ENCODE measurements at places on chromosomes 12 and 14.

- DNase-seq, result no peak
- H3K4me1 ChIP-seq, result no peaks in the 10 kb centered on the region
- H3K27me3 ChIP-seq, result no peaks in the 10 kb centered on the region
- no peaks in the 10 kb centered on the region for H3K36me3 ChIP-seq
- no peak overlapping the region for H3K27ac ChIP-seq
Observed at GRCh38 chr14:36716614-36717184, 55.0 kb downstream of the PAX9 start.

- H3K4me3 ChIP-seq, result peak within 1 kb of the TSS; percentile 90
- H3K27ac ChIP-seq, result peak within 1 kb of the TSS; percentile 95
- H3K27me3 ChIP-seq, result no peaks in the 10 kb centered on the region
- H3K4me1 ChIP-seq, result peaks cover 16% of the 10 kb centered on the region
- H3K36me3 ChIP-seq, result no peaks in the 10 kb centered on the region
Observed at GRCh38 chr12:42238240-42239140, at the start of gene YAF2. Gene YAF2, minus strand, starts transcription at chr12:42238248. Its CDS starts 68 bp downstream, at chr12:42238180.

- H3K27me3 ChIP-seq, result no peaks in the 10 kb centered on the region
- H3K27ac ChIP-seq, result peak overlapping the region; percentile 7
- H3K4me3 ChIP-seq, result no peak overlapping the region
- H3K4me1 ChIP-seq, result peaks cover 23% of the 10 kb centered on the region
- H3K36me3 ChIP-seq, result peaks cover 36% of the 10 kb centered on the region
Observed at GRCh38 chr14:71525663-71526221, 406.5 kb upstream of the RGS6 start.

DNA sequence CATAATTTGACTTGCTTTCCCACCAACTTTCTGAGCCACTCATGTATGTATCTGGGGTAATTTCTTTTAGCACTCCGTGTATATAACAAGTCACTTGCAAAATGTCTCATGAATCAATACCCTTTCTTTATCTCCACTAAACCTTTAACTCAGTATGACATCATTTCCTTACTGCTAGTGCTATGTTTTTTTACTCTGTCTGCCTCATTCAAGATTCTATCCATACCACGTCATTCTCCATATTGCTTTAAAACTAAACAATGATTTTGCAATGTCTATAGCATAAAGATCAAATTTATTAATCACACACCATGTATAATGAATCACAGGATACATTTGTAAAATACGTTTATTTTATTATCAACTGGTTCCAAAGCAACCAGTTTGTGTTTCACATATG lies 178.2 kb downstream of the PIK3C2G start:
- no peaks in the 10 kb centered on the region for H3K4me1 ChIP-seq
- DNase-seq, result no peak
- H3K27ac ChIP-seq, result no peak overlapping the region
- no peak overlapping the region for H3K4me3 ChIP-seq
- no peaks in the 10 kb centered on the region for H3K36me3 ChIP-seq

DNA sequence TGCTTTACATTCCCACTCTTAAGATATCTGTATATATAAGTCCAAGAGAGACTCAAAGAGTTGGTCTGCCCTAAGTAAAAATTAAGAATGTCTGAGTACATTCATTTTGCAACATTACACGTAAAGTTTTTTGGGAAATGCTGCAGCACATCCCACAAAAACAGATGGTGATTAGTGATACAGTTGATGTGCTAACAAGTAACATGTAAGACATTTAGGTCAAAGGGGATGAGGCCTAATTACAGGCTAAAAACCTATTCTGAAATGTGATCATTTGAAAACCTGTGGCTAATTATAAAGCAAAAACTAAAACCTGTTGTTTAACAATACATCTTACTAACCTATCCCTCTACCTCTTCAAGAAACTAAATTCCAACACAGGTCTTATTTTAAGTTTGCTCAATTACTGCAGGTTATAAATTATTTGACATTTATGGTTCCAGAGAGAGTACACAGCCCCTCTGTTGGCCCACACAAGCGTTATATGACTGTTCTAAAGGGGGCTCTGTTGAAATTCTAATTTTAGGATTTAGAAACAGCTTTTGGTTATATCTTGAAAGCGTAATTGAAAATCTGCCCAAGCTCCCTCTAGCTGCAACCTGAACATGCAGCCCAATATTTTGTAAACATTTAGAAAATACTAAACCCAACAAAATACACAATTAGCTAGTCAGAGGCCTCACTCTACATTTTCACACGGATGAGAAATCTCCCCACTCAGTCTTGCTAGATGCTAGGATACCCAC lies 42.9 kb downstream of the BRAP start:
- H3K4me1 ChIP-seq, result no peaks in the 10 kb centered on the region
- DNase-seq, result no peak
- no peaks in the 10 kb centered on the region for H3K27me3 ChIP-seq
- H3K4me3 ChIP-seq, result no peak overlapping the region
- H3K36me3 ChIP-seq, result peaks cover 19% of the 10 kb centered on the region
- H3K27ac ChIP-seq, result peak overlapping the region; percentile 43

GRCh38 chr14:103729496-103730448 lies 14.2 kb downstream of the ZFYVE21 start:
- no peak overlapping the region for H3K4me3 ChIP-seq
- no peak overlapping the region for H3K27ac ChIP-seq
- peaks cover 10% of the 10 kb centered on the region for H3K36me3 ChIP-seq
- H3K4me1 ChIP-seq, result no peaks in the 10 kb centered on the region

DNA sequence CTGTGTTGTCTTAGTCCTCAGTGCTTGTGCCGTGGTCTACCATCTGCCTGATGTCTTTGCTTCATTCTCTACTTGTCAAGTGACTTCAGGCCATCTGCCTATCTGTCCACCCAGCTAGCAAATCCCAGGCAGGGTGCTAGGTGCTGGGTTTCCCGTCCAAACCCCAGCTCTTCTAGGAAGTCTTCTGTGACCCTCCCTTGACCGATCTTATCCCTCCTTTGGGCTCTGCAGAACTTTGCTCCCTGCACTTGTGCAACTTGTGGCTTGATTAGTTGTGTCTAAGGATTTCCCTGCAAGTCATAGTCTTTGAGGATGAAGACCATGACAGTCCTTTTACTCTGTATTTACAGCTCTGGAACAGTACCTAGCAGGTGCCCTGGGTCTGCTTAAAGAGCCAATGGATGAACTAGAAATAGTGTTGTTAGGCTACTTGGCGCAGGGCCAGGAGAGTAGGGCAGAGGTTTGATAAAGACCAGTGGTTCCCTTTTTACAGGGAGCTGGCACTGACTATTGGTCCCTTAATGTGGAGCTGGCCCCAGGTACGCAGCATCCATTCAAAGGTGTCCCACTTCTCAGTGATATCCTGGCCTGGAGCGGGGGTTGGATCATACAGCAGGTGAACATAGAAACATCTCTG lies 60.1 kb downstream of the ADCK1 start:
- peaks cover 23% of the 10 kb centered on the region for H3K36me3 ChIP-seq
- no peak for DNase-seq
- H3K27me3 ChIP-seq, result no peaks in the 10 kb centered on the region
- H3K4me3 ChIP-seq, result no peak overlapping the region
- peaks cover 7% of the 10 kb centered on the region for H3K4me1 ChIP-seq
- H3K27ac ChIP-seq, result no peak overlapping the region

GRCh38 chr12:116524311-116524710 lies 34.9 kb upstream of the MAP1LC3B2 start:
- no peak overlapping the region for H3K27ac ChIP-seq
- DNase-seq, result no peak
- peaks cover 10% of the 10 kb centered on the region for H3K4me1 ChIP-seq
- H3K27me3 ChIP-seq, result no peaks in the 10 kb centered on the region
- no peak overlapping the region for H3K4me3 ChIP-seq
- no peaks in the 10 kb centered on the region for H3K36me3 ChIP-seq

GRCh38 chr14:50783563-50783962 lies 47.4 kb downstream of the NIN start:
- H3K27ac ChIP-seq, result peak overlapping the region; percentile 71
- H3K36me3 ChIP-seq, result peaks cover 3% of the 10 kb centered on the region
- no peaks in the 10 kb centered on the region for H3K27me3 ChIP-seq
- no peak for DNase-seq

DNA sequence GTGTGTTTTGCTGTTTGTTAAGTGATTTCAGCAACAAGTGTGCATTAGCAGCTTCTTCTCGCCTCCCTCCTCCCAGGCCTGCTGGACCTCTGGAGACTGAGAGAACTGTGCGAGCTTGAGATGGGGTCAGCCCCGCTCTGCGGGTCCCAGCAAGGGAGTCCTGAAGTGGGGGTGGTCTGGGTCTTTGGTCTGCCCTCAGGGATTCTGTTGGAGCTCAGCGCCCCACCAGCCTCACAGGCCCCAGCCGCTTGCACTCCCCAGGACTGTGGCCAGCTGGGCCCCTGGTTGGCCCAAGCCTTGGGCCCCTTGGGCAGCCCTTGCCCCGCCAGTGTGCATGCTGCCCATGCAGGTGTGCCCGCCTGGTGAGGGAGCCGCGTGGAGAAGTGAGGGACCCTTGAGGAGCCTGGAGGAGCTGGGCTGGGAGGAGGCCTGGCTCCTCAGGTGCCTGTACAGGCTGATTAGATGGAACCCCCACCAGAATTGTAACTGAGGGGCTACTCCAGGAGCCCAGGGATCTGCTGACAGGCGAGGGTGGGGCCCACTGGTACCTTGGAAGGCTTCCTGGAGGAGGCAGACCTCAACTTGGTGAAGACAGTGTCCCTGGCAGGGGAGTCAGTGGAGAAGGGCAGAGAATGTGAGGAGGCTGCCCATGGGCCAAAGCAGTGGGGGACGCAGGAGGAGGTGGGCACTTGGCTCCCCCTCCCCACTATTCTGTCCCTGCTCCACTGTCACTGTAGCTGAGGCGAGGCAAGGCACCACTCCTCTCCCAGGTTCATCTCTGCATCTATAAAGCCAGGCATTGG lies 56.7 kb downstream of the BEGAIN start:
- no peaks in the 10 kb centered on the region for H3K4me1 ChIP-seq
- no peak overlapping the region for H3K27ac ChIP-seq
- no peak overlapping the region for H3K4me3 ChIP-seq
- no peaks in the 10 kb centered on the region for H3K36me3 ChIP-seq
- DNase-seq, result no peak

DNA sequence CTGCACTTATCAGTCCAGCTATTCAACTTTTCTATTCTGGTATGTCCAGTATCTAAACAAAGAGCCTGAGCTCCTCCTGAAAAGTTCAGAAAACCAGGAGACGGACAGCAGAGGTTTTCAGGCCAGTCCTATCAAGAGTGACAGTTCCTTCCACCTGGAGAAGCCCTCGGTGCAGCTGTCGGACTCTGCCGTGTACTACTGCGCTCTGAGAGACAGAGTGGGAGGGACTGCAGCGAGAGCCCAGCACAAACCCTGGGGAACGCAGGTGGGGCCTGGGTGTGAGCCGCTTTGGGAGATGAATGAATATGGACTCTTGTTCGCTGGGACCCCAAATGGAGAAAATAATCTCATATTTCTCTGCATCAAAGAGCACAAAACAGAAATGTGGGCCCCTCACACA lies 329.8 kb upstream of the OR4E1 start:
- DNase-seq, result no peak
- no peak overlapping the region for H3K4me3 ChIP-seq
- H3K36me3 ChIP-seq, result no peaks in the 10 kb centered on the region
- peaks cover 6% of the 10 kb centered on the region for H3K27me3 ChIP-seq

DNA sequence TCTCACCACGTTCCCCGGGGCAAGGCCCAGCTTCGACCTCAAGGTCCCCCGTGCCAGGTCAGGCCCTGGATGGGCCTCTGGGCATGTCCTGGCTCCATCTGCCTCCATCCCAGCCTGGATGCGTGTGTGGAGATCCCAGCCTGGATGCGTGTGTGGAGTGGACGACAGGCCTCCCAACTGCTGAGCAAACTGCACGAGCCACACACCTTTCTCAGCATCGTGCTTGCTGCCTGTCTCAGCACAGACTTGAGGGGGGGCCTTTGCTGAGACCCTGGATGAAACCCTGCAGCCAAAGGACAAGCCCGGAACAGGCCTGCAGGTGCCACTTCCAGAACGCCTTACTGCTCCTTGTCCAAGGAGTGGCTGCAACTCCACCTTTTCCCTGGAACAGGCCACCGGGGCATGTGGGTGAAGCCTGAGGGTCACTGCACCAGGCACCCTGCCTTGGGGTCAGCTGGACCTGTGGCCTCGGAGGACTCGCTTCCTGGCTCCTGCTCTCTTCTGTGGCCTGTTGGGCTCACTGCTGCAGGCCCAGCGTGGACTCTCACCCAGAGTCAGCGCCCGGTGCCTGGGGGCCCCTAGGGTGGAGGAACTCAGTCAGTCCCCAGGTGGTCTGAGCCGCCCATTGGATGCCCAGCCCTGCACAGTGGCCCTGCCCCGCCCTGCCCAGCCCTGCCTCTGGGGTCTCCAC lies 176.0 kb downstream of the KIF26A start:
- DNase-seq, result no peak
- peaks cover 3% of the 10 kb centered on the region for H3K27me3 ChIP-seq
- no peaks in the 10 kb centered on the region for H3K36me3 ChIP-seq
- H3K4me1 ChIP-seq, result no peaks in the 10 kb centered on the region

DNA sequence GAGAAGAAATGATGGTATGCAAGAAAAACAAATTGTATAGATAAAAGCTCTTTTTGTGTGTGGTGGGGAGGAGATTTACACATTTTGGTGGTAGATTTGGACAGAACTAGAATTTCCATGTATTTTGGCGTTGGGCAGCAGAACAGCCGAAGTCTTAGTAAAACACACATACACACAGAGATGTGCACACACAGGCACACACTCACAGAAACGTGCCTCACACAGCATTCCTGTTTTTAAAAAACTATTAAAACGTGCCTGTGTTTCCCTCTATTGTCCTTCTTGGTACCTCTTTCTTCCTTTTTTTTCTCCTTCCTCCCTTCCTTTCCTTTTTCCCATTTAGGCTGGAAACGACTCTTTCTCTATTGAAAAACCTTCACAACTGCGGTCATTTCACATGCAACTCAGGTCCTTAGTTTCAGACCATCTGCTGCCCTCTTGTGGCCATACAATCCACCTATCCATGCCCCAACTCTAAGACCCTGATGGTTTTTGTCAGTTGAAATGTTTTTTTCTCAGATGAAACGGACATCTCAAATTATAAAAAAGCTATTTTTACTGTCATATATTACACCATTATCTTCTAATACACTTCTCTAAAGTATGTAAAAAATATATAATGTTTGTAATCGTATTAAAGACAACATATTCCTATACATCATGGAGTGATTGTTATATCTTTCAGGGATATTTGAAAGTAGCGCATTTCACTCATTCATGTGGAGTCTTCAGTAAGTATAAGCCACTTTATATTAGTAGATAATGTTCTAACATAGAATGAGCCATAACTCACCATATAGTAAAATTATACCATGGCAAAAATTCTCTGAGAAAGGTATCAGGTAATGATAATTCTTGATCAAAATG lies 386.7 kb upstream of the NOVA1 start:
- H3K4me1 ChIP-seq, result no peaks in the 10 kb centered on the region
- no peaks in the 10 kb centered on the region for H3K36me3 ChIP-seq
- H3K27me3 ChIP-seq, result no peaks in the 10 kb centered on the region

GRCh38 chr14:87883750-87884149 lies 109.2 kb downstream of the GALC start:
- H3K4me3 ChIP-seq, result no peak overlapping the region
- no peak overlapping the region for H3K27ac ChIP-seq
- peaks cover 12% of the 10 kb centered on the region for H3K27me3 ChIP-seq

GRCh38 chr14:91365552-91365951 lies 52.1 kb downstream of the CCDC88C start:
- H3K4me1 ChIP-seq, result peaks cover 54% of the 10 kb centered on the region
- no peak overlapping the region for H3K4me3 ChIP-seq
- no peaks in the 10 kb centered on the region for H3K36me3 ChIP-seq
- DNase-seq, result no peak
- no peaks in the 10 kb centered on the region for H3K27me3 ChIP-seq
